ENCODE measurements at places on chromosomes 12 and 14.

DNA sequence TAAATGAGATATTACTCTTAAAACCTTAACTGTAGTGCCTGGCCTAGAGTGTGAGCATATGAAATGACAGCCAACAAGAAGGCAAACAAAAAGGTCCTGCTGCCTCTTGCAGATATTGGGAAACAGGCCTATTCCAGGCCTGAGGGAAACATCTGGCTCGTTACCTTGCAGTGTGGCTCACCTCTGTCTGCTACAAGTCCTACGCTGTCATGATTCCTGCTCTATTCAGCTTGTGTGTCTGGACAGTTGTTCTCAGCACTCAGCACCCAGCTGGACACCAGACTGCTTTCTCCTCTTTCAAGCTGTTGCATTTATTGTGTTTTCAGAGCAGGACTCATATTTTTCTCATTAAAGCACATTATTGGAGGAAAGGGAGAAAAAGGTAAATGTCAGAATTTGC, 113.5 kb downstream of the TMTC2 start:
- DNase-seq, result no peak

- DNase-seq, result no peak
Observed at GRCh38 chr12:16474801-16475200, 127.4 kb downstream of the MGST1 start.

- DNase-seq, result no peak
Observed at GRCh38 chr14:73774241-73774570, 60.0 kb upstream of the PNMA1 start.

GRCh38 chr14:106737021-106737420, 1210.6 kb downstream of the TMEM121 start:
- no peak for DNase-seq

DNA sequence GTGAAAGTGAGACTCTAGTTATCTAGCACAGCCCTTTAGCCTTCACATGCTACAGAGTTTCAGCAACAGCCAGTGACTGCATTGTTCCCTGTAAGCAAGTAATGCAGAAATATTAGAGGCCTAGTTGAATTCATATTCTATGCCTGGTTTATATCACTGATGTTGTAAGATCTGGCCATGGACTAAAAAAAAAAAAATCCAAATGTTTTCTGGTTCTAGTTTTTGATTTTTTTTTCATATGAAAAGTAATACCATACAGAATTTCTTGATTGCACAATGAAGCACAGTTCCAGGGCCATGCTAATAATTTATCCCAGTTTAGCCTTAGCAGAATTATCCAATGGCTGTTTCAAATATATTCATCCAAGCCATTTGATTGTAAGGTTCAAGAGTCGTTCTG, 341.5 kb upstream of the DDHD1 start:
- DNase-seq, result no peak

- no peak for DNase-seq
Observed at GRCh38 chr12:83841620-83842019, 1071.0 kb downstream of the SLC6A15 start.

DNA sequence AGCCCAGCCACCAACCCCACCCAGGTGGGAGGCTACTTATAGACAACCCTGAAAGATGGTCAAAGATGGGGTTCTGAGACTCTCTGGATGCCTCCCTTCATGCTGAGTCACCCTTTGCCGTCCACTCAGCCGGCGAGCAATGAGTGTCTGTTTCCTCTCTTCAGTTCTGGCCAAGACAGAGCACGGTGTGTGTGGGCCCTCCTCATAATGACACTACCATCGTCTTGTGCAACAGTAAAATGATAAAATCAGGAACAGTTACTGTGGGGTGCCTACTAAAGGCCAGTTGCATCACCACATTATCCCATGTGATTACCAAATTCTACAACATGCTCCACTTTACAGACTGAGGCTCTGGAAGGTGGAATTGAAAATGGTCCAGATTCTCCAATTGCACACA, 7.0 kb upstream of the BDKRB1 start:
- DNase-seq, result no peak

All from iPS DF 6.9 (cell line).